ENCODE measurements at places on chromosomes 1 and 21. TPM values are rescaled to one million over a fixed set of nuclear protein-coding genes. Genes with fewer than 3 reads are reported as not detected.

GRCh38 chr1:110283677-110284076, 55.5 kb upstream of the RBM15 start:
- no peak for DNase-seq
- H3K27ac ChIP-seq: no peak overlapping the region
- H3K4me1 ChIP-seq: no peaks in the 10 kb centered on the region
- no peaks in the 10 kb centered on the region for H3K36me3 ChIP-seq

DNA sequence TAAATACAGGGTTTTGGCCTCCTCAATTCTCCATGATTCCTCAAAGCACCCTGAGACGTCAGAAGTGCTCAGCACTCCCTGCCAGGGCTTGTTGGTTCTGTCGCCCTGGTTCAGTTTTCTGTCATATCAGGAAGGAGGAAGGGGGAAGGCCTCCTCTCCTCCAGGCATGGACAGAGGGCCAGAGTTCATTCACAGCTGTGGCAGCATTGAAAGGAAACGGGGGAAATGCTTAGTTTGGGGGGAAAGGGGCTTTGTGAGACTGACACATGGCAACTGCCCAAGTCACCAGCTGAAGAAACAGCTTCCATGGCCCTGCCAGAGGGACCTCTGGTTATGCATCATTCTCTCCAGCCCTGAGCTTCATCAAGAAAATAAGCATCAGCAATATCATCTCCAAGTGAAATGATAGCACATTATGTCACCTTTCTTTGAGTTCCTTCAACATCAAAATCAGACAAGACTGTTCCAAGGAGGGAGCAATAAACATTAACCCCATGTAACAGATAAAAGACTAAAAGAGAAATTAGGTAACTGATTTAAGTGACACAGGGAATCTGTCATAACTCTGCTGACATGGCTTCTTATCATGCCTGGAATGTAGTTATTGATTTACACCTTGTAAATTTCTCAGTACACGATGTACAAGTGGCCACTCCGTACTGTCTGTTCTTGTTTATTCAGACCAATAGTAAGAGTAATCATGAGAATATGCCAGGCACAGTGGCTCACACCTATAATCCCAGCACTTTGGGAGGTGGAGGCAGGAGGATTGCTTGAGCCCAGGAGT, 103.2 kb upstream of the SLC25A33 start:
- H3K36me3 ChIP-seq: no peaks in the 10 kb centered on the region
- peaks cover 26% of the 10 kb centered on the region for H3K4me1 ChIP-seq
- no peak for DNase-seq
- no peak overlapping the region for H3K4me3 ChIP-seq
- no peaks in the 10 kb centered on the region for H3K27me3 ChIP-seq
- no peak overlapping the region for H3K27ac ChIP-seq

DNA sequence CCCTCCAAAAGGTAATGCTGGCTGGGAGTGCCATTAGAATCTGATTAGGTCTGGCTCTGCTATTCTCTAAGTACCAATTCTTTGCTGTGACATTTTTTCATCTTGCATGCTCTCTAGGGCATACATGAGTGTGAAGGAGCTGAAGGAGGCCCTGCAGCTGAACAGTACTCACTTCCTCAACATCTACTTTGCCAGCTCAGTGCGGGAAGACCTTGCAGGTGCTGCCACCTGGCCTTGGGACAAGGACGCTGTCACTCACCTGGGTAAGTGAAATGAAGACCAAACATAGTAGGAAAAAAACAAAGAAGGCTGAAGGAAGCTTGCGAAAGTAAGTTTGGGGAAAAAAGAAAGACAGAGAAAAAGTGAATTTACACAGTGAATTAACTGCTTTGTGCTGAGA, 207.9 kb downstream of the PAPPA2 start:
- H3K4me1 ChIP-seq: no peaks in the 10 kb centered on the region
- no peak for DNase-seq
- no peak overlapping the region for H3K27ac ChIP-seq
- H3K27me3 ChIP-seq: no peaks in the 10 kb centered on the region
- H3K36me3 ChIP-seq: no peaks in the 10 kb centered on the region

DNA sequence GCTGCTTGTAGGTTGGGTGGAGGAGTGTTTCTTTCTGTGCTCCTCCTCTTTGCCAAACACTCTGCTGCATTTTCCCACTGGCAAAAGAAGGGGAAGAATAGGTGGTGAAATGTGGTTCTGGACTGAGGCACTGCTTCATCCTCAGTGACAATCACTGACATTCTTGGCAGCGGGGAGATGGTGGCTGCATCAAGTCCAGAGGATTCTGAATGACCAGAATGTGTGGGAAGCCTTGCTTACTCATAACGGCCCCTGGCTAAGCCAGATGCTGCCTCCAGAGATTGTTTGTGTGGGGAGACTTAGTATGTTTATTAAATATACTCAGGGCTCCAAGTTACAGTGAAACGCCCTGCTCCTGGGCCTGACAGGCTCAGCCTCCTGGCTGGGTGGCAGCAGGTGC, 160.3 kb downstream of the CACNA1E start:
- H3K4me3 ChIP-seq: no peak overlapping the region
- H3K27me3 ChIP-seq: no peaks in the 10 kb centered on the region
- no peaks in the 10 kb centered on the region for H3K36me3 ChIP-seq

- no peak overlapping the region for H3K4me3 ChIP-seq
- no peak for DNase-seq
- H3K27me3 ChIP-seq: no peaks in the 10 kb centered on the region
- peaks cover 18% of the 10 kb centered on the region for H3K36me3 ChIP-seq
Observed at GRCh38 chr1:213268221-213268620, 217.2 kb downstream of the RPS6KC1 start.

DNA sequence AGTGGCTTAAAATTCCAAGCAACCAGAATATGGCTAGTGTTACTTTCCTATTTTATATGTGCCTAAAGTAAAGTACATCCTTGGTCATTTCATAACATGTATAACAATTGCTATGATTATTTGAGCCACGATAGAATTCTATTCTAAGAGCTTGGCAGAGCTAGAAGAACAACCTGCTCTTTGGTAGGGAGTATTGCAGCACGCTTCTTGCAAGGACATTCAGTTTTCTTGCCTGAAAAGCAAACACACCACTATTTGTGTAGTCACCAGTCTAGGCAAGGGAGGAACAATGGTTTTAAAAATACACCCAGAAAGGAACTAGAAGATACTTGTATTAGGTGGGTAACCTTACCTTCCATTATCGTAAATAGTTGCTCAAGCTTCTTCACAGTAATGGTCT, 51.5 kb downstream of the CNST start:
- H3K27me3 ChIP-seq: no peaks in the 10 kb centered on the region
- H3K4me1 ChIP-seq: peaks cover 54% of the 10 kb centered on the region
- H3K4me3 ChIP-seq: no peak overlapping the region
- DNase-seq: peak; percentile 52

RAB7B gene
- total RNA-seq: 14.0 TPM

MCOLN2 gene
- 2.2 TPM for total RNA-seq

OR2M3 gene
- total RNA-seq: 0.45 TPM

PLA2G4A gene
- total RNA-seq: 11.6 TPM

Data from stomach (tissue), 19 donors.